ENCODE measurements at places on chromosomes 2 and 18. TPM values are rescaled to one million over a fixed set of nuclear protein-coding genes. Genes with fewer than 3 reads are reported as not detected.

DNA sequence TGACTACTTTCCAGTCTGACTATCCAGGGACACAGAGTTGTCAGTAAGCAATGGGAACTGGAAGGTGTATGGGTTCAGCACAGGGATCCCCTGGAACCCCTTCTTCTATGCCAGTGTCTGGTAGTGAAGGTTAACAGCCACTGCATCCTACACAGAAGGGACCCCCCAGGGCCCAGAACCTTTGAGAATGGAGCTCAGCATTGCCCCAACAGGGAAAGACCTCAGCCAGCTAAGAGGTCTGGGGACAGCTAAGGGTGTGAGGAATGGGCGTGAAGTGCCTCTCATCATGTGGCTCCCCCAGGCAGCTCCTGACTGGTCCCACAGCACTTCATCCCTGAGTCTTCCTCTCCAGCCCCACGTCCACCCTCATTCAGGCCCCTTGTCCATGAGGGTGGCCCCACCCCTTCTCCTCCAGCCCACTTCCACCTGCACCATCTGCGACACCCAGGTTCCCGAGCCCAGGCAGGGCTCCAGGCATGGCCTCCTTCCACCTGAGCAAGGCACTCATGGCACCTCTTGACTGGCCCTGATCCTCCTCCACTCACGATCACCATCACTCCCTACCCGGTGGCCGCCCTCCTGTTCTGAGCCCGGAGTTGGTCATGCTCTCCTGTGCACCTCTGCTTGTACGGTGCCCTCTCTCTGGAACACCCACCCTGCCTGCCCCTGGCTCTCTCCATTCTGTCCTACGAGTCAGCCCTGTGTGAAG, 77.1 kb downstream of the SFXN5 start:
- DNase-seq: no peak

Gene DSG1
- not detected for total RNA-seq

Gene SP5
- total RNA-seq: not detected

- no peak for DNase-seq
These were observed 162.4 kb downstream of the GREB1L start for GRCh38 chr18:21404426-21404825.

Gene NRP2
- 3.9 TPM for total RNA-seq

Gene REG3A
- not detected for total RNA-seq

GRCh38 chr2:186757009-186757408, 63.1 kb downstream of the FAM171B start:
- DNase-seq: no peak

Gene CCDC141
- 32.4 TPM for total RNA-seq

DNA sequence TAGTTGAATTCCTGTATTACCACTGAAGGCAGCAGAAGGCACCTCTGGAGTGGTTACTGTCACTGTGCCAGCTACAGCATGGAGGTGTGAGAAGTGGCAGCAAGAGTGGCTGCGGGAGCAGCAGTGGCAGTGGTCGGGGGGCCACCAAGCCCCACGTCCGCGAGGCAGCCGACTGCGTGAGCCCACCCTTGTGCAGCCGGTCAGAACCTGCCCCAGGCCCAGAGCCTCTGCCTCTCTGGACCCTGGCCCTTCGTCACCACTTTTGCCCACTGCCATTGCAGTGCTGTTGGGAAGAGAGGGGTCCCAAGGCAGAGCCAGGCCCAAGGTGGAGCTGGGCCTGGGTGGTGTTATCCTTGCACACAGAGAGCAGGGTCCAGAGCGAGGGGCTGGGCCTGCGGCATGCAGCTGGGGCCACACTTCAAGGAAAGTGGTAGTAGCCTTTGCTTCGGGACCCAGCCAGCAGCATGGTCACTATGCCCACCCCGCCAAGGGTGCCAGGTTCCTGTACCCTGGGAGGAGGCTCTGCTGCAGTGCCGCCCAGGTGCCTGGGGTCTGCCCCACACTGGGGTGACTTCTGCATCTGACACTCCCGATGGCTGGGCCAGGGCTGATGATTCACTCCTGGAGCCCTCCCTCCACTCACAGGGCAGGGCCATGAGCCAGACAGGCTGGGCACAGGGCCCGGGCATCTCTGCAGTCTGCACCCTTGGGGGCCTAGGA, 450.1 kb upstream of the LRATD1 start:
- no peak for DNase-seq

DNA sequence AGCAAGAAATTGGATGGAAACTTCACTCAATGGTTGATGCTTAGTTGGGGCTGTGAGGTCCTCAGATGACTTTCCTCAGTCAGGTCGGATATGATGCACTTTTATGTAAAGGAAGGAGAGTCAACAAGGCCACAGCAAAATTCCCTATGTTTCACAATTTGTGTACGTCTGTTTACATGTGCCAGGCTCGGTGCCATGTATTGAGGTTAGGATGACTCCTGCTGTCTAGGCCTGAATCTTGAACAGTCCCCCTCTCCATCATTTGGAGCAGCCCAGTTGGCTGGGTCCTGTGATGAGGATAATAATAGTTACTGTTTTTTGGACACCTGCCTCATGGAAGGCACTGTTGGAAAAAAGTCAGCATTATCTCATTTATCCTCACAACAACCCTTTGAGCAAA, 43.1 kb downstream of the VSNL1 start:
- DNase-seq: no peak

DNA sequence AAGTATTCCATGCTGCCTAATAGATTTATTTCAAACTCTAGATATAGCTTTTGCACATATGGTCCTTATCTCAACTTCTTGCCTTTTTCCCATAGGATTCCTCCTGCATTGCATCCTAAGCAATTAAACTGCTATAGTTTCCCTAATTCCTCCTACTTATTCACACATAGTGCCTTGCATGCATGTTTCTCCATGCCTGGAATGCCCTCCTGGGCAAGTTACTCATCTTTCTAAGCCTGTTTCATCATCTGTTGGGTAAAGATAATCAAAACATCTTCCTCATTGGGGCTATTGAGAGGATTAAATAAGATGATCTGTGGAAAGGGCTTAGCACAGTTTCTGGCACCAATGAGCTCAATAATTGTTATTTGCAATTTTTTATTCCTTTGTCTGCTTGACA, 726.5 kb downstream of the SLC4A3 start:
- no peak for DNase-seq

Gene NR4A2
- total RNA-seq: not detected

Gene GALNT3
- total RNA-seq: 0.37 TPM

Gene KCNF1
- 0.16 TPM for total RNA-seq

GRCh38 chr2:236554629-236555282, 14.9 kb upstream of the ACKR3 start:
- DNase-seq: no peak

DNA sequence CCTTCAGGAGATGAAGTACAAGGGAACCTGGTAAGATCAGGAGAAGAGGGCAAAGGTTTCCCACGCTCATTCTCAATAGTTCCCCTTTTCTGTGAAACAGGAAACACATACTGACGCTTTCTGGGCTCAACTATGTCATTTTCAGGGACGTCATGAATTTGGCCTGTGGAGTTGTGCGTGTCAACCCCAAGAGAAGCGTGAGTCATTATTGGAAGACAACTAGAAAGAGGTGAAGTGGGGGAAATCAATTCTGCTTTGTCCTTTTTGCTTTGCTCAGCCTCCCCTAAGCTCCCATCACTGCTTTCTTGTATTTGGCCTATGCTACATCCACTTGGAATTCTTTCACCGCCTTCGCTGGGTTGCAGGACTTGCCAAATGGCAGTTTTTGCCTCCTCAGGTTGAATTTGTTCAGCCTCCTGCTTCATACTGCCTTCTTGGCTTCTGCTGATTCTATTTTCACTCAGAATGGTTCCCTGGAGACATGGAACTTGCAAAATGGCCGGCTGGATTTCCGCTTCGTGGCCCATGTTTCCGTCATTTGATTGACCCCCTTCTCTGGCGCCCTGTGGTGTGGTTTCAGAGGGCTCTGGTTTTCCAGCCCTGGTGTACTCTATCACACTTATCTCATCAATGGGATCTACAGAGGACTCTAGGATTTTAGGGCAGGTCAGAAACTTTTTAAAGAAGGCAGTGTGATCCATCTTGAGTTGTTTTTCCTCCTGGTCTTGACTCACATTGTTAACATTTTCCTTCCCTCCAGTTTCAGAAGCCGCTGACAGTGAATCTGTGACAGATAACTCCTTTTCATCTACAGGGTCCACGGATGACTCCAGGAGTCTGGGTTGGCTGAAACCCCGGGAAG, 93.3 kb downstream of the ALPK2 start:
- DNase-seq: no peak

- peak; percentile 85 for DNase-seq
These were observed 11.5 kb downstream of the IGFBP5 start for GRCh38 chr2:216683846-216684245.

DNA sequence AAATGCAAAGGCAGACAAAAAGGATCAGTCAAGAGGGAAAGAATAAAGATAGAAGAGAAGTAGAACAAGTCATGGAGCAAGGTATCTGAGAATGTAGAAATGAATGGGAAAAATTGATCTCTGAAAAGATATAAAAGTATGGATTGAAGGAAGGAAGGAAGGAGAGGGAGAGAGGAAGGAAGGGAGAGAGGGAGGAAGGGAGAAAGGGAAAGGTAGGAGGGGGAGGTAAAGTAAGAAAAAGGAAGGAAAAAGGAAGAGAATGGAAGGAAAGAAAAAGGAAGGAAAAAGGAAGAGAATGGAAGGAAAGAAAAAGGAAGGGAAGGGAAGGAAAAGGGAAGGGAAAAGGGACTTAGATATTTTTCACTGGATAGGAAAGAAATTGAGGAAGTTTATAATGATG, 31.5 kb upstream of the TTC21B start:
- DNase-seq: no peak

Gene RNF125
- 2.9 TPM for total RNA-seq

- no peak for DNase-seq
These were observed 17.9 kb upstream of the PTPN4 start for GRCh38 chr2:119741868-119742267.

Gene CCL20
- not detected for total RNA-seq

GRCh38 chr18:61953161-61953560, 60.4 kb upstream of the RNF152 start:
- no peak for DNase-seq

DNA sequence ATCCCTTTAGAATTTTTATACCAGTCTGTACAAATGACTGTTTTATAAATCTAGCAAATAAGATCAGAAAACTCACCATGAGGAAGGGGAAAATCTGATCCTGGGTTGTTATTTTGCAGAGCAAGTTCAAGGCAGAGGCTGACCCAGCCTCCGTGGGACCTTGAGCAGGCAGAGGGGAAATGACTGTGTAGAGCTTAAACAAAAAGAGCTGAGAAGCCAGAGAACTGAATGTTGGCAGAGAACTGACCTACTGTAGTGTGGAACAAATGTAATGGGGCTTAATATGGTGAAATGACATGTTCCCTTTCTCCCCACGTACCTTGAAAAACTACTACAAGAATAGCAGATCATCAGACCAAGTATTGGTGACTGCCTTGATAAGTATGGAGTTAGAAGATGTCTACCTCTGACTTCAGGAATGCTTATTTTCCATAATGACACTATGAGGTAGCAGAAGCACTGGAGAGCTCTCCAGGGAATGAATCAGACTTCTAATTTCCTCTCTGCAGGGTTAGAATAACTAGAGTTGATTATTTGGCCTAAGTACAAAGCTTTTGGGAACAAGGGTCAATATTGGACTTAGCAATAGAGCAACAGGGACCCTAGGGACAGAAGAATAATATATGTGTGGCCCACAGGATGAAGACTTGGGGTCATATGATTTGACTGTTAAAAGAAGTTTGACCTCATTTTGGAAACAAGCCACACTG, 304.4 kb downstream of the CCDC178 start:
- DNase-seq: no peak

Gene DUSP2
- total RNA-seq: 1.9 TPM

- peak; percentile 6 for DNase-seq
These were observed at the start of gene IGFBP2 for GRCh38 chr2:216632952-216633615. Gene IGFBP2 (plus strand): TSS chr2:216633420. CDS start chr2:216633524, 104 bp downstream.
